Brain microvascular endothelial cell (primary cell): ENCODE measurements at places on chromosomes 7 and 10.

DNA sequence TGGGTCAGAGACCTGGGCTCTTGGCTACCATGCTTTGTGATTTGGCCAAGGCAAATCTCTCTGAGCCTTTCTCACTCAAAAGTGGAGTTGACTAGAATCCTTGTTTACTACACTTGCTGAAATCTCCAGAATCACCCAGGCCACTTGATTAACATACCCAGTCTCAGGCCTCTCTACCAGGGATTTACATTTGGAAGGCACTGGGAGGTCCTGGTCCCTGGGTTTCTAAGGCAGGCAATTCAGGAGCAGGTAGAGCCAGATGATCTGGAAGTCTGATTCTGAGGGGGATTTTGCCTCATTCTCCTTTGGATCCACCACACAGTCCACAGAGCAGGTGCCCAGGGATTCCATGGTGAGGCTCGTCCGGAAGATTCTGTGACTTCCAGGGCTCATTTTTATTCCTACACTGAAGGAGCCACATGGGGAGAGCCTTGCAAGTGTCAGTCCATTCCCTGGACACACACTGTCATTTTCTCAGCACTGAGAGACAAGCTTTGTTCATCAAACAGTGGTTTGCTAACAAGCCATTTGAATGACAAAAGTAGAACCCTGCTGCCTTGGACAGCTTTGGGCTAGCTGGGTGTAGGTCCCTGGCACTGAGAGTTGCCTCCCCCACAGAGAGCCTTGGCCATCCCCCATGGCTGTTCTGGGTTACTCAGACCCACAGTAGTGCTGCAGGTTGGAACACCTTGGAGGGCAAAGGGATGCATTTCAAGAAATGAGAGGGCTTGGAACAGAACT is 74.2 kb downstream of the NOC3L start:
- DNase-seq = no peak

DNA sequence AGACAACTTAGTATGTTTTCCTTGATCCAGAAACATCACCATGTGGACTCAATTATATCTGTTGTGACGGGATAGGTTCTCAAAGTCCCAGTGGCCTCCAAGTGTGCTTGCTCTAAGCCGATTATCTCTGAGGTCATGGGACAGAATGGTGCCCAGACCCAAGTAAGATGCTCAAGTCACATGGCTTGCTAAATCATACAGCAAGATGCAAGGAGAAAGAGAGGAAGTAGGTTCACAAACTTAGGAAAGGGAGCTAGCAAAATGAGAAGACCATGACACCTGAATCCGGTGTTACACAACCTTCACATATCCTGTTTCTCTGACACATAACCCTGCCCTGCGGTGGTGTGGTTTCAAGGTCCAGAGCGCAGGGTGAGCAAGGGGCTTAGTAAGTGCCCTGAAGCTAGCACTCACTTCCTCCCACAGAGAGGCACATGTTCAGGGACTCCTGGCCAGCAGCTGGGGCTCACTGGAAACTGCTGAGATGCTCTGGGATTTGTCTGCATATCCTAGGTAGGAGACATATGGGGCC is 590.9 kb upstream of the ANKRD30A start:
- peak; percentile 72 for DNase-seq

- DNase-seq = no peak
Measured at GRCh38 chr7:268991-269390, 21.0 kb upstream of the FOXL3 start.

DNA sequence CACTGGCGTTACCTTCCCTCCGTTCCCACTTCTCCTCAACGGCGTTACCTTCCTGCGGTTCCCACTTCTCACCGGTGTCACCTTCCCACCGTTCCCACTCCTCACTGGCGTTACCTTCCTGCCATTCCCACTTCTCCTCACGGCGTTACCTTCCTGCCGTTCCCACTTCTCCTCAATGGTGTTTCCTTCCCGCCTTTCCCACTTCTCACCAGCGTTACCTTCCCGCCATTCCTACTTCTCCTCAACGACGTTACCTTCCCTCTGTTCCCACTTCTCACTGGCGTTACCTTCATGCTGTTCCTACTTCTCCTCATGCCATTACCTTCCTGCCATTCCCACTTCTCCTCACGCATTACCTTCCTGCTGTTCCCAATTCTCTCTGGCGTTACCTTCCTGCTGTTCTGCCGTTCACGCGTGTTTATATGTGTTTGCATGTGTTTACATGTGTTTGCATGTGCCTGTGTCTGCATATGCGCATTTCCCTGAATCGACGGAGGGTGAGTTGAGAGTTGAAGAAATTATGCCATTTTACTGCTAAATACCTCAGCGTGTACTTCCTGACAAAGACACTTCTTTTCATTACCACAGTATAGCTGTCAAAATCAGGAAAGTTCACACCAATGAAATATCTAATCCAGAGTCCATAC is 23.2 kb upstream of the CFAP46 start:
- no peak for DNase-seq

DNA sequence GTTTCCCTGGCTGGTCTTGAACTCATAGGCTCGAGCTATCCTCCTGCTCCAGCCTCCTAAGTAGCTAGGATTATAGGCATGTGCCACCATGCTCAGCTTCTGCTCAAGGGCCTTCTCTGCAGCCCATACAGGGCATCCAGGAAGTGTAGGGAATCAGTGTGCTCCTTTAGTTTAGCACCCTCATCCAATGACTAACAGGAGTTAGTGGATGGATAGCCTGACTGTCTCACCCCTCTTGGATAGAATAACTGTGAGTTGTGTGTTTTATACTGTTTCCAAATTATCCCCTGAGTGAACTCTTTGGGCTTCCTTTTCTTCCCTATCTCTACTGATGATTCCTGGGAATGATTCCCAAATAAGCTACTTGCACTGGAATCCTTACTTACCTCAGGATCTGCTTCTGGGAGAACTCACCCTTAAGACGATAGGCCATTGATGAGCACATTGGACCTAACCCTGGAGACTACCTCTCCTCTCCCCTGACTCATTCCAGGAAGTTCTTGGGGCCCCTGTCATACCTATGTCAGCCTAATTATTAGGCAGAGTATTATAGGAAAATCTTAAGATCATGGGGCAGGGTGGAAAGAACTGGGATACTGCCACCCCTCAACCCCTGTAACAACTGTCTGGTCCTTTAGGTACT is 18.5 kb downstream of the STRIP2 start:
- no peak for DNase-seq

- DNase-seq = no peak
Measured at GRCh38 chr10:57018452-57018851, 657.4 kb upstream of the ZWINT start.

GRCh38 chr7:44618753-44619152 is 12.3 kb downstream of the OGDH start:
- no peak for DNase-seq

- no peak for DNase-seq
Measured at GRCh38 chr10:122252805-122253204, 18.3 kb upstream of the BTBD16 start.

DNA sequence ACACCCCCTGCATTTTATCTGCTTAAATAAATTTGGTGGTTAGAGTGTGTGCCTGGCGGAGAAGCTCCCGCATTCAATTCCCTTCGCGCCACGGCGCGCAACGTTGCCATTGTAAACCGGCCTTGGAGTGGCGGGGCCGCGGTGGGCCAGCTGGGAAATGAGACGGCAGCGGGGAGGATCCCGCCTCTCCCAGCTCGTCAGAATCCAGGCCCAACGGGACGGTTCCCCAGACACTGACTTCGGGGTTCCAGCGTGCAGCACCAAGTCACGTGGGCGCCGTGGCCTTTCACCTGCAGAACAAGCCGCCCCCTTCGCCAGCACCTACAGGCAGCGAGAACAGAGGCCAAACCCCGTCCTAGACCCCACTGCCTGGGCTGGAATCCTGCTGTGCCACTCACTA is 103.4 kb downstream of the GRID1 start:
- no peak for DNase-seq

GRCh38 chr10:79299397-79300241 is 47.6 kb upstream of the PPIF start:
- peak; percentile 85 for DNase-seq

DNA sequence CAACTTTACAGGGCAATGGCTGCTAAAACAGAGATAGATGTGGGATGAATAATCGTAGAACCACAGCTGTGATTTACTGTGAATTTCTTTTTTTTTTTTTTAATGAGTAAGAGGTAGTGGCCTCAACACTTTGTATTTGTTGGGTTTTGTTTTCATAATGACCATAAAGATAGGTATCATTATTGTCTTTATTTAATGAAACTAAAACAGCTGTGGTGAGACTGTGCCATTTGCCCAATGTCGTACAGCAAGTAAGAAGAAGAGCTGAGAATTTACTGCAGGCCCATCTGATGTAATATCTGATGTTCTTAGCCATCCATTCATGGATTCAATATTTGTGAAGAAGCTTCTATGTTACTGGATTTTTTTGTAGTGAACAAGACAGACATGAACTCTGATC is 271.2 kb downstream of the IPMK start:
- DNase-seq = no peak

DNA sequence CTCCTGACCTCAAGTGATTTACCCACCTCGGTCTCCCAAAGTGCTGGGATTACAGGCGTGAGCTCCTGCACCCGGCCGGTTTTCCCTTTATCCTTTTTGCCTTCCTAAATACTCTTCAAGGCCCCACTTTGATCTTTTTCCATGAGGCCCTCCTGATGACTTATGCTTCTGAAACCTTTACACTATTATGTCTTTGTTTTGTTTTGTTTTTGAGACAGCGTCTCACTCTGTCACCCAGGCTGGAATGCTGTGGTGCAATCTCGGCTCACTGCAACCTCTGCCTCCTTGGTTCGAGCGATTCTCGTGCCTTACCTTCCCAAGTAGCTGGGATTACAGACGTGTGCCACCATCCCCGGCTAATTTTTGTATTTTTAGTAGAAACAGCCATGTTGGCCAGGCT is 3.8 kb downstream of the STMP1 start:
- DNase-seq = peak; percentile 48
